ENCODE measurements at places on chromosomes 7 and 10.

DNA sequence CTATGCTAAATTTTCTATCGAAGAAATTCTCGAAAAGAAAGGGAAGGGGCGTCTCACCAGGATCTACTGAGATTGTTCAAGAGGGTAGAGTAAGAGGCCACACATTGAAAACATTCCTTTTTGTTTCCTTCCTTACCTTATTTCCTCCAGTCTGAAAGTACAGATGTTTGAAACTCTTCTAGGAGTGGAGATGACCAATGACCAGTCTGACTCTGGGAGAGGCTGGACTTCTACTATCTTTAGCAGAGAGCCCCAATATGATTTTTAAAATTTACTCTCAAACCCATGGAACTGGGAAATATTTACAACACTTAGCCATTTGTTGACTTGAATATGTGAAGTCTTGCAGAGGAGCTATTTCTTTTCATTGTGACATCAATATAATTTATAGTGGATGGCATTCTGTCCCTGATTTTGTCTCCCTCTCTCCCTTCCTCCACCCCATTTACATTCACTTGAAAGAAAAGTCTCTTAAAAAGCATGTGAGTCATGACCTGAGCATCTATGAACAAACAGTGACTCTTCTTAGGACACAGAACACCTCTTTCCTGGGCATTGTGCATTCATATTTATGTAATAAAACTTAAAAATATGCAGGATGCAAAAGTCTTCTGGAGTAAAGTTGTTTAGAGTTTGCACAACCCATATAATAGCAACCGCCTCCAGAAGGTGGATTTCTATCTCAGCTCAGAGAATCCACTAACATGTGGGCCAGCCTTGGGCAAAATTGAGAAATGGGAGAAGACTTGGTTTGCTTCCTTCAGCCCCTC, 31.2 kb upstream of the BMPER start:
- no peak for DNase-seq

DNA sequence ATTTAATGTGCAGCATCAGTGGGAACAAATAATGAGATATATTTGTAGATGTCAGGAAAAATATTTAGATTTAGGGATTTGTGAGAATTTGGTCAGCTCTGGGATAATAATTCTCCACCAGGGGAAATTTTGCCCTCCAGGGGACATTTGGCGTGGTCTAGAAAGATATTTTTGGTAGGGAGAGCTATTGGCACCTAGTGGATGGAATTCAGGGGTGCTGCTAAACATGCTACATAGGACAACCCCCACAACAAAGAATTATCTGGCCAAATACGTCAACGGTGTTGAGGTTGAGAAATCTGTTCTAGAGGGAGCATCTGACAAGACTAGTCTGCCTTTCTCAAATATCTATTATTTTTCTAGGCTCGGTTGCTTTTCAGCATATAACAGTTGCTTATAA, 2.1 kb downstream of the ADK start:
- no peak for DNase-seq

- DNase-seq, result no peak
These were observed 138.1 kb downstream of the LRMDA start for GRCh38 chr10:75569506-75569905.

- DNase-seq, result no peak
These were observed 47.4 kb upstream of the FAM180A start for GRCh38 chr7:135795846-135796570.

GRCh38 chr7:1539882-1540775, 9.6 kb downstream of the MAFK start:
- DNase-seq, result no peak

- no peak for DNase-seq
These were observed 32.1 kb downstream of the MTURN start for GRCh38 chr7:30166841-30167235.

- DNase-seq, result no peak
These were observed 114.4 kb downstream of the MICU1 start for GRCh38 chr10:72511459-72511858.

DNA sequence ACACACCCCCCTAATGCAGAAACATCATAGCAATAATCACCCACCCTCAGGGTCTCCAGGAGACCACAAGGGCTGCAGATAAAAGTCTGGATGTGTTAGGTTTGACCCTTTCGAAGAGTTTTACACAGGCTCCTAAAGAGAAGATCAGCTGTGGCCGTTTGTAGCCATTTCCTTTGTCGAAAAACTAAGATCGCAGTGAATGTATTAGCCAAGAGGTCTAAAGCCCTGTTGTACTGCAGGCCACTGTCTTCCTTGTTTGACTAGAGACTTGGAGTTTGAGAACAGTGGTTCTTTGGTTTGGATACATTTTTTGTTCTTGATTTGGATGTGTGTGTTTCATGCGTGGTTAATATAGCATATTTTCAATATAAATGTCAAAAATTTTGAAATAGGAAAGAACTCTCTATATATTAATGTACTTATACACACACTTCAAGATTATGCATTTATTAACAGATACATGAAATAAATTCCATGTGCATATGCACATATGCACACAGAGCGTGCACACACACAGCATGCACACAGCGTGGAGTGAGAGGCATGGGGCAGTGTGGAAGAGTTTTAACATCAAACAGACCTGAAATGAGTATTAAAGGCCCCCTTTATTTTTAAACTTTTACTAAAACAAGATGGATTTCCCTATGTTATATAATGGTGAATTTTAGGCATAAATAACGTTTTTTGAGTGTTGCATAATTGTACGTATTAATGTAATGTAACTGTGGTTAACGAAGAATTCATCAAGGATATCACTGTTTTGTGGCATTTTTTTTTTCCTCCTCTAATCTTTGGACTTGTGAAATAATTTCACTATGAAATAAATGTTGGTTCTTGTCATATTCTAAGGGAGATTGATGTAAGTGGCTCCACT, 2.2 kb downstream of the IKZF1 start:
- DNase-seq, result no peak

DNA sequence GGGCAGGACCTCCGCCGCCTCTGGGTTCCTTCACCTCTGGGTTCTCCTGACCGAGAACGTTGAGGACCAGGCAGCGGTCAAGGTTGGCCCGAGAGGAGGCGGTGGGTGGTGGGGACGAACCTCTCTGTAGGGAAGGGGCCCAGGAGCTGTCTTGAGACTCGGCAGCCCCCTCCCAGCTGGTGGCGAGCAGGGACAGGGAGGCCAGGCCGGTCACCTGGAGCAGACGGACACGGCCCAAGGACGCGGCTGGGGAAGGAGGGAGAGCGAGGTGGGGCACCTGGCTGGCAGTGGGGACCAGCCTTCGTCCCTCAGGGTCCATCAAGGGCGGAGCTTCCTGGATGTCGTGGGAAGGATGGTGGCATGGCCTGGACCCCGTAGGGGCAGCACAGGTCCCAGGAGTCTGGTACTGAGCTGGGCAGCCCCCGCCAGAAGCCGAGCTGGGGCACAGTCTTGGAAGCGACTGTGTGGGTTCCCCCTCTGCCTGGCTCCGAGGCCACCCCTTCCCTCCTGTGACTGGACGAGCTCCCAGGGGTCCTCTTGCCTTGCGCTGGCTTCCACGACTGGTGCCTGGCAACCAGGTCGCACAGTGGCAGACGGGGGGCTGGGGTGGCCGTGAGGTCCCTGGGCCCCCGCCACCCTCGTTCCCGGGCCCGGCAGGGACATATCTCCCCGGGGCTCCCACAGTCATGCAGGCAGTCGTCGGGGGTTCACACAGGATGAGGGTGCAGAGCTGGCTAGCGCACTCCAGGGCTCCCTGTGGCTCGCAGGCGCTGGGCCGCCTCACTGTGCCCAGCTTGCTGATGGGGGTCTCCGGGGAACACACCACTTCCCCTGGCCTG, 89.9 kb downstream of the DNAJB6 start:
- no peak for DNase-seq

- no peak for DNase-seq
These were observed 2.3 kb downstream of the CDH23 start for GRCh38 chr10:71398976-71399375.

DNA sequence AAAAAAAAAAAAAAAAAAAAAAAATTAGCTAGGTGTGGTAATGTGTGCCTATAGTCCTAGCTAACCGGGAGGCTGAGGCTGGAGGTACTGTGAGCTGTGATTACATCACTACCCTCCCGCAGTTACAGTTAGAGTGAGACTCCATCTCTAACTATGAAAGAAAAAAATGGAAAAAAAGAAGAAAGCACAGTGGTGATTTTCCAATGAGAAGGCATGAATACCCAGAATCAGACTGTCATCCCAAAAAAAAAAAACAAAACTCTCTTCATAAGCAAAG, 269.9 kb upstream of the MKLN1 start:
- DNase-seq, result no peak

- DNase-seq, result no peak
These were observed 108.7 kb downstream of the TBXAS1 start for GRCh38 chr7:139937715-139938114.

DNA sequence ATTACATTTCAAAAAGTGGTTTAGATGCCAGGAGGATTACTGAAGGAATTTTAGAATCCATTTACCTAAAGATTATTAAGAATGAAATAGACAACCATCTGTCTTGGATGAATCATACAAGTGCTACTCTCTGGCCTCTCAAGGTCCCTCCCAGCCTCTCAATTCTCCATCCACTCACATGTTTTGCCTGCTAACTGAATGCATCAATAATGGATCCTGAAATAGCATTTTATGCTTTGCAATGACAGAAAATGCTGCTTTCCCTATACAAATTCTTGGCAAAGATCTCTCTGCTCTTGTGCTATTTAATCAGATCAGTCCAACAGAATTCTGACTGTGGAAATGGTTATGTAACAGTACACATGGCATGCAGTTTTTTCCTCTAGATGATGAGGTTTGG, 68.1 kb downstream of the HBP1 start:
- no peak for DNase-seq

DNA sequence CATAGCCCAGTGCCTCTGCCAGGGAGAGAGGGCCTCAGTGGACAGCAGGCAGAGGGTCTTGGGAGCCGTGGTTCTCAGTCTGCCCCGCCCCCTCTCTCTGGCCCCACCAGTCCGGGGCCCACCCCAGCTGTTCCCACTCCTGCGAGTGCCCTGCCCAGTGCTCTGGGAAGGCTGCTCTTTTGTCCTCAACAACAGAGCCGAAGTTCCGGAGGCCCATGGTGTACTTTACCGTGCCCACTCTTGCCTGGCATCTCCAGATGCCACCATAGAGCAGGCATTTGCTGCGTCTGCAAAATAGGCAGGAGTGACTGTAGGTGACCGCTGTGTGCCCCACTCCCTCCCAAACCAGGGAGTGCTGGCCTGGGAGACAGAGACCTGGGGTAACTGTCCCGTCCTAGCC, 29.3 kb upstream of the PCBD1 start:
- DNase-seq, result no peak

DNA sequence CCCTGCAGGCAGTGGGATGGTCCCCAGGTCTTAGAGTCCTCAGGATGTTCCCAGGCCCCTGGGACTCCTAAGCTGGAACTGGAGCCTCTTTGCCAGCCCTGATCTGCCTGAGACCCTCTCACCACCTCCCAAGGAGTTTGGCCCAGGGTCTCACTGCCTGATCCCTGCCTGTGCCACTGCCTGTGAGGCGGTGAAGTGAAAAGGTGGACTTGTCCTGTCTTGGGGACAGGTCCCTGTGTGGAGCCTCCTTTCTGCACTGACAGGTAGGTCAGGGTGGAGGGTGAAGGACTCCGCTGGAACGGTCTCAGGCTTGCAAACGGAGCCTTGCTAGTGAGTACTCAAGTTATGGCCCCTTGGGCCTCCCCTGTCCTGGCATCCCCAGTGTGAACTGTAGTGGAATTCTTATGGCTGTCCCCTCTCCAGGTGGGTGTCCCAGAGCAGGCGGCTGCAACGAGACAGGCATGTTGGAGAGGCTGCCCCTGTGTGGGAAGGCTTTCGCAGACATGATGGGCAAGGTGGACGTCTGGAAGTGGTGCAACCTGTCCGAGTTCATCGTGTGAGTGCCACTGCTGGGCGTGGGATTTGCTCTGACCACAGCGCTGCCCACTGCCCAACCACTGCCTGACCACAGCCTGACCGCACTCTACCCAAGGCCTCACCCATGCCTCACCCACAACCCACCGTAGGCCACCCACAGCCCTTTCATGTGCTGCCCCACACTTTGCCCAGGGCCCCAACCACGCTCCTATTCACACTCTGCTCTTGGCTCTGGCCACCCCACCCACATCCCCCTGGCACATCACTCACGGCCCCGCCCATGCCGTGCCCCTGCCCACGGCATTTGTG, 19.5 kb downstream of the RAMP3 start:
- no peak for DNase-seq

DNA sequence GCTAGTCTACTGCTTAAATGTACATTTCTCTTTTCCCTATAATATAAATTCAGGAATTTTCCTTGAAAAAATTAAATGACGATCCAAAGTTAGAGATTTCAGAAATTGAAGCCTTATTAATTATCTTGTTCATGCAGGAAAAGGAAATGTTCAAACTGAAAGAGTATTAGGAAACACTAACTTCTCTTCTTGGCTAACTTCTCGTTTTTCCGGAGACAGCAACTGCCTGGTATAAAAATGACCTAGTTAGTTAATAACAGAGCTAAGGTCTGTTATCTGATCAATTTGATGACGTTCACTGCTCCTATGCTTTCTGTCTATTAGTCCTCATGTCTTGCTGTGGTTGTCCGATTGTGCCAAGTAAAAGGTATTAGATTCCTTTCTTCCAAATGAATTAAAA, 212.5 kb downstream of the DGKB start:
- DNase-seq, result no peak

DNA sequence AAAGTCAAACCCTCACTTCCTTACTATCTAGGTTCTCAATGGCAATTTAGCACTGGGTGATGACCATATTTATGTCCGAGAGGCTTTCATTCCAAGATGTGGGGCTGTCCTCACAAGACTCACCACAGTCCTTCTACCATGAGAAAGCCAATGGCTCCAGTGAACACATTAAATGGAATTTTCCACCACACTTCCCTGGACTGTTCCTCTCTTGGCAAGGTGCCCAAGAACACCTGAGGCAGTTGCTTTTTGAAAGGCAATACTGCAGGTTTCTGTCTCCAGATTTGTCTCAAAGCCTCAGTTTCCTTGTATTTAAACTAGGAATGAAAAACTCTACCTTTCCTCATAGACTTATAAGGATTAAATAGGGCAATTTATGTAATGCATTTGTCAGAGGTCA, 24.2 kb downstream of the AFAP1L2 start:
- DNase-seq, result no peak

GRCh38 chr7:27173956-27174873, at the start of gene HOXA10:
Gene HOXA10, minus strand, starts transcription at chr7:27174320. Its CDS starts 14 bp downstream, at chr7:27174306.
- no peak for DNase-seq

DNA sequence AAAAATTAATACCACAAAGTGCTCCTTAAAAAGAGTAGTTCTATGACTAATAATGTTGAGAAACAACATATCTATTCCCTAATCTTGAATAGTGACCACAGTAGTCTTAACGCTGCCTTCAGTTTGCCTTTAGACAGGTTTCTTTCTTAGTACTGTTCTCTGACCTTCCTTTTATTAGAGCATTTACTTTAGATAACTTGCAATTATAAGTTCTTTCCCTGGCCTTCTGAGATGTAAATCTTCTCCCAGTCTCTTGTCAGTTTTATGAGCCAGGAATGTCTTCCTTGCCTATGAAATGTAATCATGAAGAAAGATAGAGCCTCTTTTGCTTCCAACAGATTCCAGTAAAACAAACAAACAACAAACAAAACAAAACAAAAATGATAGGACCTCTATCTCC, 1119.8 kb upstream of the LRRTM3 start:
- no peak for DNase-seq

Data from stimulated activated CD8-positive, alpha-beta memory T cell treated with anti-CD3 and anti-CD28 coated beads, Interleukin-15, amount 100 ng/mL, for 4 hours (primary cell).